ENCODE measurements at places on chromosomes 2 and 18.

GRCh38 chr2:79971807-79972206, 332.7 kb downstream of the LRRTM1 start:
- no peak for DNase-seq

DNA sequence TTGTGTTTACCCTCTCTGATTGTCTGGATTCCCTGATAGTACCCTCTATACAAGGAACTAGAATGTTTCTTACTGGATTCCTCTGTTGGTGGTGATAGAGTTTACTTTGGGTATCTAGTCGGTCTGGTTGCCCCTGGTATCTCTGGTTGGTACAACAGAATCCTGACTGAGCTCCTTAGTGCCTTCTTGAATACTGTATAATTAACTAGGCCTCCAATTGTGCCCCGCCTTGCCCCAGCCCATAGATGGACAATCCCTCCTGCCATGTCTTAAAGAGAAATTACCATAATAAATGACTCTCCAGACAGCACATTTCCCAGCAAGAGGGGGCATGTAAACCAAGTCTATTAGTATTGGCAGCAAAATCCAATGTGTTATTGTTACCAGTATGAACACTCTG, 2.3 kb downstream of the SCN1A start:
- DNase-seq: no peak

DNA sequence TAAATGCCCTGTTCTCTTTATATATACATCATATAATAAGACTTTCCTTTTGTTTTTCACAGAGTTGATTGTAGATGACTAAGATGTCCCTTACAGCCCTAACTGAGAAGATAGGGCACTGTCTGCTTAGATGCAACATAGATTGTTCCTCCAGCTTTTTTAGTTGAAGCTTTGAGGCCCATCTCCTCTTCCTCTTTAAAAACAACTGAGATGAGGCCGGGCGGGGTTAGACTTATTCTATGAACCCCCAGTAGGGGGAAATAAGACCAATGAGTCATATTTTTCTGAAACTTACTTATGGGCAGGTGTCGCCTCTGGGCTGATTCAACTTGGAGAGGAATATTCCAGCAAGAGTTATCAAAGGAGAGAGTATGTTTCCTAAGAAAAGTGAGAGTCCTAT, 84.6 kb downstream of the FBXO15 start:
- DNase-seq: no peak

- no peak for DNase-seq
Observed at GRCh38 chr2:150729495-150729955, 242.1 kb upstream of the RND3 start.

- no peak for DNase-seq
Observed at GRCh38 chr2:70767079-70767698, 811 bp downstream of the ADD2 start.

GRCh38 chr18:79327199-79327721, 68.5 kb upstream of the NFATC1 start:
- DNase-seq: no peak

DNA sequence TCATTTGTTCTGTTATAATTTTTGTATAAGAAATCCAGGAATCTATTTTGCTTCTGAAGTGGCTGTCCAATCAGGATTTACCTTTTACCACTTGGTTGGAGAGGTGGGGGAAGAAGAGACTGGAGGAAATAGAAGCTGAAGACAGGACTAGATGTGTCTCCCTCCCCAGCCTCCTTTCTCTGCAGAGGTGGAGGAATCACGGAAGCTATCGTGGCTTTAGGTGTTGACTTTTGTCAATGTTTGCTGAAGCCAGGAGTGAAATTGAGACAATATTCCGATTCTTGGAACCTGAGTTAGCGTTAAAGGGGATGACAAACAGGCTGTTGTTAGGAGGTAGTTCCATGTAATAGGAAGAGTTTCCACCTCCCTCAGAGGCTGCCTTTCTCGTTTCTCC, 43.5 kb downstream of the PDCL3 start:
- no peak for DNase-seq

DNA sequence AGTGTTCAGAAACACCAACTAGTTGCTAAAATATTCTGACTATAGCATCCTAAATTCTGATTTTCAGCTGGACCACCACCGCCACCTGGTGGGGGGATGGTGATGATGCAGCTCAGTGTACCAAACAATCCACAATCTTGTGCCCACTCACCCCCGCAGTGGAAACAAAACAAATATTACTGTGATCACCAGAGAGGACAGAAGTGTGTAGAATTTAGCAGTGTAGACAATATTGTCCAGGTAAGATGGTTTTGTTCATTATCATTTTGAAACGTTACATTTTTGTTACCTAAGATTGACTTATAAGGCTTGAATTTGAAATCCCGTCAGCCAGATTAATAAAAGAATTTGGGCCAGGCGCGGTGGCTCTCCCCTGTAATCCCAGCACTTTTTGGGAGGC, 31.7 kb upstream of the UBXN4 start:
- DNase-seq: peak; percentile 53

DNA sequence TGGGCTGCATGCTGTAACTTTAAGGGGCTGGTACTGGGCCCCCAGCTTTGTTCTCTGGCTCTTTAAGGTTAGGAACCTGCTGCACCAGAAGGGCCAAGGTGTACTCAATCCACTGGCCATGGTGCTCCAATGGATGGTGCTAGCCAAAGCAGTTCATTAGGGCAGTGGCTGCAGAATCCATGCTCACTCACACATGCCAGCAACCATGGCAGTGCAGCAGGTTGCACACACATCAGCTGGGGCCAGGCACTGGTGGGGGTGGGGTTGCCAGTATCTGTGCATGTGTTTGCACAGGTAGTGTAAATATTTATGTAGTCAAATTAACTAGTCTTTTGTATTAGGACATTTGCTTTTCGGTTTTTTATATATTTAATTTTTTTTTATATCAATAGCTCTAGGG, 228.3 kb upstream of the EPC2 start:
- DNase-seq: no peak

DNA sequence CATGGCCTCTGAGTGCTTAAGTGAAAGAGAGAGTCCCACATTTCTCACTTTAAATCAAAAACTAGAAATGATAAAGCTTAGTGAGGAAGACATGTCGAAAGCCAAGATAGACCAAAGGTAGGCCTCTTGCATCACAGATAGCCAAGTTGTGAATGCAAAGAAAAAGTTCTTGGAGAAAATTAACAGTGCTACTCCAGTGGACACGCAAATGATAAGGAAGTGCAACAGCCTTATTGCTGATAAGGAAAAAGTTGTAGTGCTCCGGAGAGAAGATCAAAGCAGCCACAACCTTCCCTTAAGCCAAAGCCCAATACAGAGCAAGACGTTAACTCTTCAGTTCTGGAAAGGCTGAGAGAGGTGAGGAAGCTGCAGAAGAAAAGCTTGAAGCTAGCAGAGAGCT, 32.1 kb downstream of the PSMD1 start:
- no peak for DNase-seq

DNA sequence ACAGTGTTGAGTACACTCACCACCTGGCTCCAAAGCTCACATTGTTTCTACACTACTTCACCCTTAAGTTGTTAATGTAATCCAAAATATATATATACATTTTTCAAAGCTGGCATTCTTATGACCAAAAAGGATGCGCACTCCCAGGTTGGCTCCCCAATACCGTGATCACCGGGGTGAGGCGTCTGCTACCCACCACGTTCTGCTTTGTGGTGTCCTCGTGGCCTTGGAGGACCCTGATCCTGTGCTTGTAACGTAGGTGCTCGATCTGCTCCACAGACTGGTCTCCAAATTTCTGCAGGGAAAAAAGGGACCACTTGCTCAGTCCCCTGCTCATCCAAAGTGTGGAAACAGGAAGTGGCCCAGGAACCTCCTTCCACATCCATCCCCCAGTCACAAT, 25.8 kb downstream of the RPL31 start:
- no peak for DNase-seq

DNA sequence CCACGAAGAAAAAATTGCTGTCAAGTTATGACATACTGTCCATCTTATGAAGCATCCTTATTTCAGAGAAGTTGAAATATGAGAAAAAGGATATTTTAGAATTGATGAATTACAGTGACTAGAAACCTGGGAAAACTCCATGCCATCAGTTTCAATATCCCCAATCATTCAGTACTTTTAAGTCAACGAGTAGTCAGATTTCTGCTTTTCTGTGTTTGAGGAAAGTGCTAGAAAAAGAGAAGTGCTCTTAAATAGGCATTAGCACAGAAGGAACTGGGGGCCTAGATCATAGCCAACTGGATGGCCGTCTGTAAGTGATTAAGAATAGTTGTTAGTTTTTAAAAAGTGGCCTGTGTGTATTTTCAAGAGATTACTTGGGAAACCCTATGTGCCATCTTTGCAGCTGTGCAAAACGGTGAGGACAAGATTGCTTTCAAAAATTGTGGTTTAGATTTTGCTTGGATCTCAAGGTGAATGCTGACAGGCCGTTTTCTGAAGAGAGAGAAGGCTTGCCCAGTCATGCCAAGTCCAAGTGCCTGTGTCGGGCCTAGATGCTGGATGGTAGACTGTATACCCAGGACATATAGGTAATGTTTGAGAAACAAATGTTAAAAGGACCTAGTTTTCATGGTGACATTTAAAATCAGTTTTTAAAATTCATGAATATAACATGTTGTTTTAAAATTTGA, 5.1 kb downstream of the NEDD4L start:
- no peak for DNase-seq

DNA sequence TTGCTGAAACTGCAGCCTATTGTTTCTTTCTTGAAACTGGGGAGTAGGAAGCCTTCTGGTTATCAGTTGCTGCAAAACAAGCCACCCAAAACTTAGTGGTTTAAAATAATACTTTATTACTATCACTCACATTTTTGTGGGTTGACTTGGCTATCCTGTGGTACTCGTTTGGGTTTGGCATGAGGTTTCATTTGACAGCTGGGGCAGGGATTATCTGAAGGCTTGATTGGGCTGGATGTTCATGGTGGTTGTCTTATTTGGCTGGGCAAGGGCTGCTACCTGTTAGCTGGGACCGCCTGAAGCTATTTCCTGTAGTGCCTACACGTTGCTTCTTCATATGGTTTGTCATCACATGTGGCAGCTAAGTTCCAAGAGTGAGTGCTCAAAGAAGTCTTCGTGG, 122.3 kb downstream of the PLCL1 start:
- DNase-seq: no peak

GRCh38 chr2:175619179-175620045, 382.7 kb downstream of the LNPK start:
- no peak for DNase-seq

DNA sequence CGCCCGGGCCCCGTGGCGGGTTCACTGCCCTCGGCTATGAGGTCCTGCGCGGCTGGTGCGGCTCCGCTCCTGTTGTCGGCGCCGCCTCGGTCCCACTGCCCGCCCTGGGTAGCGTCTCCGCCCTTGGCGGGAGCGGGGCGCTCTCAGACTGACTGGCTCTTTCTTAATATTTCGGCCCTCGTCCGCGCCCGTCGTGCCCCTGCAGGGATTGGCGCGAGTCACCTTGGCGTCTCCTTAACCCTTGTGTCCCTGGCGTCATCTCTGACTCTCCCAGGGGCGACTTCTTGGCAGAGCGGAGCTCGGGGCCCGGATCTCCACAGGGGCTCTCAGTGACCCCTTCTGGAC, 1.3 kb downstream of the PTMA start:
- no peak for DNase-seq

GRCh38 chr2:158024288-158024898, 77.3 kb upstream of the UPP2 start:
- peak; percentile 19 for DNase-seq

DNA sequence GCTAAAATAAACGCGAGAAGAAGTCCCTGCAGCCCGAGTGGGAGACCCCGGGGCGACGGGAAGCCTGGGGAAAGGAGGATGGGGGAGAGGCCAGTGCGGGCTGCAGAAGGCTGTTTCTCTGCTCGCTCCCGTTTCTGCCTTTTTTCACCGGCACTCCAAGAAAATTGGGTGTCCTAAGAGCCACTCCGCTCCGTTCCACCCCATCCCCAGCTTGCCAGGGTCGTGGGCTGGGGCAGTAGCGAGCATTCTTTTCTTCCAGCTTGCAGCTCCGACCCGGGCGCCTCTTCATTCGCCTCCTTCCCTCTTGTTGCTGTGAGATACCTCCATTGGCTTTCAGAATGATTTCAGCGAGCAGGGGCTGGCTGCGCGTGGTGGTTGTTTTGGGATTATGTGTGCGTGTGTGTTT, 1.1 kb downstream of the HOXD3 start:
- DNase-seq: no peak

- no peak for DNase-seq
Observed at GRCh38 chr2:117323331-117323730, 491.2 kb upstream of the DDX18 start.

DNA sequence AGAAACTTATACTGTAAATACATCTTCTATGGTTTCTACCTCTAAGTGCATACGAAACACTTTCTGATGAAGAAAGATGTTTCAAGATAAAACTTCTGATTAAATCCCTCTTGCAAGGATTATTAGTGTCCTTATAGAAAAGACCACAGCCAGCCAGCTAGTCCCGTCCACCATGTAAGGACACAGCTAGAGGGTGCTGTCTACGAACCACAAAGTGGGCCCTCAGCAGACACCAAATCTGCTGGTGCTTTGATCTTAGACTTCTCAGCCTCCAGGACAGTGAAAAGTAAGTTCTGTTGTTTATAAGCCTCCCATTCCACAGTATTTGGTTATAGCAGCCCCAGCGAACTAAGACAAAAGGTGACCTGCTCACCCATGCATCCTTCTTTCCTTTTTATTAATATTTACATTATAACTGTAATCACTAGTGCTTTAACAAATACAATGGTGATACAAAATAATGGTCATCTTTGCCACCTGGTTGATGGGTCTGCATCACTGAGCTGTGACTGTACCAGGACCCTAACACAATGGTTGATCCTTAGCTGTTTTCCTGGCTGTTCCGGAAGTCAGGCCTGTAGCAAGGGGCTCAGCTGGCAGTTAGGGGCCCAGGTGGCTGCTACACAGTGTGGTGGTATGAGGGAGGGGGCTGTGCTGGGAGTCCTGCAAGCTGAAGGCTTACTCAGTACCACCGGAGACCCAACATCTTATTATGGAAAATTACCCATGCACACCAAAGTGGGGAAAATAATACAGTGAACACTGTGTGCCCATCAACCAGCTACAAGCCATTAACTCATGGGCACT, 108.5 kb upstream of the SMAD7 start:
- no peak for DNase-seq

DNA sequence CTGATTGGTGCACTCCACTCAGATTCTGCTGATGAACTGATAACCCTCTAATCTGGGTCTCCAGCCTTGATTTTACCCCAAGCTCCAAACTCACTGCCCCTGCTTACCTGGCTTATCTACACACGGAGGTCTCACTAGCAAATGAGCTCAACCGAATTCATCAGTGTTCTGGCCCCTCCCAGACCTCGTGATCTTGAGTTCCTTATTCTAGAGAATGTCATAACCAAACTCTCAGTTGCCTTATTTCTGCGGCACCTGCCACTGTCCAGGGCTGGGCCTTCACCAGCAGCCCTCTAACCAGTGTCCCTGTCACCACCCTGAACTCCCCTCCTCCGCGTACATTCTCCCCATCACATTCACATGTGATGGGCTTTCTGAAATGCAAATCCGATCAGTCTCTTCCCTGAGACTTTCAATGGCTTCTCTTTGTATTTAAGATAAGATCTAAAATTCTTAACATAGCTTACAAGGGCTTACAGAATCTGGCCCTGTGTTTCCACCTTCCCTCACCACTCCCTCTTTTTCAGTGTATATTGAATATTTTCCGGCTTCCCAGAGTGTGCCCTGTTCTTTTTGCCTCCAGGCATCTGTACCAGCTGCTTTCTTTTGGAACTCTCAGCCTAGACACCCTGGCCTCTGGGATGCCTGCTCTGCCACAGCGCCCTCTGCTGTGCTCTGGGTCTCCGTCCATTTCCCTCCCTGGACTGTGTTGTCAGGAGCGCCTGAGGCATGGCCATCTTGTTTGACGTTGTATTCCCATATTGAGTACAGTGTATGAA, 31.1 kb downstream of the NAB1 start:
- peak; percentile 48 for DNase-seq

- no peak for DNase-seq
Observed at GRCh38 chr2:182715121-182715891, 751 bp upstream of the DNAJC10 start.

- no peak for DNase-seq
Observed at GRCh38 chr18:6086731-6087130, 191.4 kb upstream of the TMEM200C start.
